ENCODE measurements at places on chromosomes 6 and 20.

GRCh38 chr6:135707426-135707825 is 144.1 kb upstream of the PDE7B start:
- DNase-seq = peak; percentile 11

GRCh38 chr20:688809-689212 is 13.2 kb upstream of the SCRT2 start:
- peak; percentile 17 for DNase-seq

- no peak for DNase-seq
Observed at GRCh38 chr6:41153451-41153850, 696 bp downstream of the TREML1 start.

DNA sequence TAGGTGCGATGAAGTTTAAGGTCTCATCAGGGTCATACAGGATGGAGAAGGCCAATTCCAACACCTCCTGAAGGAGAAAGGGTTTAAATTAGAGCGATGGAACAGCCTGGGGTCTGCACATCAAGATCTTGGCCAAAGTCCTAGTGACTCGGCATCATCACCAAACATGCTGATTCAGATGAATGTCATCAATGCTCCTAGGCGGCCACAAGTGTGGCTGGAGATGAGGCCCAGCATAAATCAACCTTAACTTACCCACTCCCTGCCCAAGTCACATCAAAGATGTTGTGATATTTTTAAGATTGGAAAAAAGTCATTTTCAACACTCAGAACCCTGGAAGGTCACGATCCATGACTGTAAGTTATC is 37.5 kb downstream of the ELMO2 start:
- DNase-seq = peak; percentile 36

DNA sequence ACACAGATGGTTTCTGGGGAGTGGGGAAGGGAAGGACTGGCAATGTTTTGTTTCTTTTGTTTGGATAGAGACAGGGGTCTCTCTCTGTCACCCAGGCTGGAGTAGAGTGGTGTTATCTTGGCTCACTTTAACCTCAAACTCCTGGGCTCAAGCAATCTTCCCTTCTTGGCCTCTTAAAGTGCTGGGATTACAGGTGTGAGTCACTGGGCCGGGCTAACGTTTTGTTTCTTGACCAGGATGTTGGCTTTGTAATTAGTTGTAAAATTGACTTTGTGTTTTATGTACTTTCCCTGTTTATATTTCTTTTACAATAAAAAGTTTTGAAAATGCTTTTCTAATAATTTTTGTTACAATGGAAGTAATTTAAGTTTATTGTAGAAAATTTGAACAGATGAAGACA is 10.9 kb downstream of the SPATS1 start:
- DNase-seq = no peak

- peak; percentile 27 for DNase-seq
Observed at GRCh38 chr6:55448451-55448850, 121.2 kb downstream of the GFRAL start.

All from foreskin fibroblast (primary cell).